ENCODE measurements at places on chromosomes 6 and 20.

DNA sequence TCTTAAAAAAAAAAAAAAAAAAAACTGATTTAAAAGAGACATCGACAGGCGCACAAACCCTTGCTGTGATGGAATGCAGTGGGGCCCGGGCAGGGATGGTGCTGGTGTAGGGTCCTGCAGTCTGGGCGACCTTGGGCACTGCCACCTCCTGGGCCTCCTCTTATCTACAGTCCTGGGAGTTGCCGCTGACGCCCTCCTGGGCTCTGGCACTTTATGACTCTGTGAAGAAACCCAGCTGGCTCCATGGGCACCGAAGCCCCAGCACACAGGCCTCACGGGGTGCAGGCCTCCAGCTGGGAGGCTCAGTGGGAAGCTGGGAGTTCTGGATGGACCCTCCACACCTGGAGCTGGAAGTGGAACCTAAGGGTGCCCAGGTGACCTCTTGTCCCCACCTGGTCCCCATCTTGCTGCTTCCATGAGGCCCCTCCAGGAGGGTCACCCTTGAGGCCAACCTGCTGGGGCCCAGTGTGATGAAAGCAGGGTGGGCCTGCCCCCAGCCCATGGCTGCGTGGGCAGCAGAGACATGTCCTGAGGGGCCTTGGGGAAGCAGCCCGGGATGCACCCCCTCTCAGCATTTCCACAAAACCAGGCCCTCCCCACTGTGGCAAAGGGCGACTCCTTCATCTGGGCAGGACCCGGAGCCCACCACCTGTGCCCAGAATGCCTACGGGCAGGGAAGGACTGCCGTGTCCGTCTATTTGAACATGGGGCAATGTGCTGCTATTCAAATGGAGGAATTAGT is 104.9 kb downstream of the ASXL1 start:
- no peak for DNase-seq

- no peak for DNase-seq
Observed at GRCh38 chr6:47109281-47109680, 67.1 kb upstream of the ADGRF1 start.

DNA sequence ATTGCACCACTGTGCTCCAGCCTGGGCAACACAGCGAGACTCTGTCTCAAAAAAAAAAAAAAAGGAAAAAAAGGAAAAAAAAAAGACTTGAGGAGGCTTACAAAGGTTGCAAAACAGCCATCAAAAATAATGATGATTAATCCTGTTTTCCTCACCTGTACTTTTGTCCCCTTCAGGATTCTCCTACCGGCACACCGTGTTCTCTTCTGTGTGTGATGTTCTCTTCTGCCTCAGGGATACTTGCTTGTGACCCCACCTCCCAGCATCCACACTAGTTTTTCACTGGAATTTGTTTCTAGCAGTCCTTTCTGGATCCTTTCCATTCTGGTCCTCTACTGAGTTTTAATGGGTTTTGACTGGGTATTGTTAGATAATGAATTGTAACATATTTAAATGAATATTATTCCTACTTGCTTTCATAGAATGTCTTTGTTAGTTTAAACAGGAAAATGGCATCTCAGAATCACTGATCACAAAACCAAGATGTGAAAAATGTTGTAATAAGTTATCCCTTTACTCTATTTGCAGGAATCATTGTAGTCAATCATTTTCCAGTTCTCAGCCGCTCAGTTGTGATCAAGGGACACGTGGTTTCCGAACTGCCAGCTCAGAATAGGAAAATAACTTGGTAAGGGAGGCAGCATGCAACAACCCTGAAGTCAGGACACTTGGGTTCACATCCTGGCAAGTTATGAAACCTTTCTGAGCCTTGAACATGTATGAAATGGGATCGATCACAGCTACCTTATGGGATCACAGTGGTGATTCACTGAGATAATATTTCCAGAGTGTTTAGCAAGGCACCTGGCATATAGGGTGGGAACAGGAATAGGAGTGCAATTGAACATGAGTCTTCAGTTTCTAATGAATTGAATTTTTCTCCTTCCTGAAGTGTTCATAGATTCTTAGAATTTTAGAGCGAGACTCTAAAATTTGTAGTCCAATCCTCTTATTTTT is 8.5 kb downstream of the C6orf89 start:
- DNase-seq, result no peak

DNA sequence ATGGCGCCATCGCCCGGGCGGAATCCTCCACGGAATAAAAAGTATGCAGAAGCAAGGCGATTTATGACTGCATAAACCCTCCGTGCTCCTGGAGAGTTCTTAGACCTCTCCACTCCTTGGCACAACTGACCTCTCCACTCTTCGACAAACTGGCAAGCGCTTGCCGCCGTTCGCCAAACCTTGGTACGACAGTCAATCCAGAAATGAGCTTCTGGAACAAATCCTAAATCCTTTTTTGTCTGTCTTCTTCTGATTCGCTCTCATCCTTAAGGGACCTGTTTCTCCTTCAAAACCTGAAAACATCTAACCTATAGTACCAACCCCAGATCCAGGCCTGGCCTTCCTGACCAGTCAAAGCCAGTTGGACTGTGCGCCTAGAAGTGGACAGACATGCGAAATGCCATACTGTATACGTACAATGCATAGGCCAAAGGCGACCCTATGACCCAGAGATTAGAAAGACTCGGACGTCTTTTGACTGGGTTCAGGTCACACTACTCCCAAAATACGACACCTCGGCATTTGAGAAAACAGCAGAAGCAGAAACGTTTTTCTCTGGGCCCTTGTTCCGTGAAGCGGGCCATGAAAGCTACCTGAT is 59.4 kb downstream of the TRIM27 start:
- no peak for DNase-seq
